ENCODE measurements at places on chromosomes 2 and 18.

DNA sequence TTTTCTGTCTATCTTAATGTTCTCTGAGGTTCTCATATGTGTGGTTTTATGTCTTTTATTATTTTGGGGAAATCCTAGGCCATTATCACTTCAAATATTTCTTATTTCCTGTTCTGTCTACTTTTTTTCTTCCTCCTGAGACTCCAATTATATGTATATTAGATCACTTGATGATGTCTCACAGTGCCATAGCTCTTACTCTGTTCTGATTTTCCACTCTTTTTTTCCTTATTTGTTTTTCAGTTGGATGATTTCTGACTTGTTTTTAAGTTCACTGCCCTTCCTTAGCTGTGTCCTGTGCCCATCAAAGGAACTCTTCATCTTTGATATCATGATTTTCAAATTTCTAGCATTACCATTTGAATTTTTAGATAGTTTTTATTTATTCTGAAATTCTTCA, 24.1 kb downstream of the FAM228B start:
- no peak for DNase-seq

- no peak for DNase-seq
Observed at GRCh38 chr18:1976484-1976883, 594.8 kb downstream of the METTL4 start.

DNA sequence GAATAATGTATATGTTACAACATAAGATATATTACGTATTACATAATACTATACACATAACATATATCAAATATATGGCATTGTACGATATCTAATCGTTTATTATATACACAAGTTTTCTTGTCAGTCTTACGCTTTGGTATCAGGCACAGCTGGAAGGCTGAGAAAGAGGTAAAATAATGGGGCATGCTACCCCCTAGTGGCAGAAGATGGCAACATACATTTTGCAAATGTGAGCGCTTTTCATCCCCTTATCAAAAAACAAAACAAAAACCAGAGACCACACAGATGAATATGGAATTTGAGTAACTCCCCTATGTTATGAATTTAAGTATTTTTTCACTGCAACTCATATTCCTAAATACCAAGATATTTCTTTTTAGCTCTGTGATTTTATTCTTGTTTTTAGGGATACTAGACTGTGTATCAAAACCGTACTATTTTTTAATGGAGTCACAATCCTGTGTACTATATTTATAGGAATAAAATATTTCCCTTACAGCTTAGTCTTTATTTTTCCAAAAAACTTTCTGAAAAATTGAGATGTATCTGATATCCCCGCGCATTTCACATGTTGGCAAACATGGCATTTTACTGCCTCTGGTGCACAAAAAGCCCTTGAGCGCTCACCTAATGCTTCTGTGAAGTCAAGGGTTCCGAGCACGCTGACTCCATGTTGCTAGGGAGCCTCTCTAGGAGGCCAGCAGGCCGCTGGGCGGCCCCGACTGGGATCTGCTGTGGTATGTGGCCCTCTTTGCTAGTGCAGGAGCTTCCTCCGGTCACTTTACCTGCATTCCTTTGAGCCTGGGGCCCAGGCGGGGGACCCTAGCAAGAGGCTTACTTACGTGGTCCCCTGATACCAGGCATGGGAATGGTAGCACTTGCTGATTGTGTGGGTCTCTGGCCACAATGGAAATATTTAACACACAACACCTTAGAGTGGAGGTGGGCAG, 62.5 kb downstream of the SLC4A3 start:
- no peak for DNase-seq

GRCh38 chr18:58195278-58195765, 151.3 kb downstream of the NEDD4L start:
- no peak for DNase-seq

DNA sequence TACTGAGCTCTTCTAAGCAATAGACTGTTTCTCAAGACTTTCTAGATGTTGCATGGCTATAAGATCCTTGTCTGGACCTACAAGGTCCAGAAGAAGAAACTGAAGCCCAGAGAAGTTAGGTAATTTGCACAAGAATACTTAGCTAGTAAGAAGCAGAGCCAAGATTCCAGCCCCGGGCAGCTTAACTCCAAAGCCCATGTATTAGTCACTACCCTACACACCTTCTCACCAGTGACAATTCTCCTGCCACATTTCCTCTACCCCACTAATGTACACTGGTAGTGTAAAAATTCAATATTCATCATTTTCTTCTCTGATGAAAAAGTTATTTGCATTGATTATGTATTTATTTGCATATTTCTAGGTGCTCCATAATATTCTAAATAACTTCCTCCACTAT, 95.5 kb upstream of the CREB1 start:
- DNase-seq: no peak

DNA sequence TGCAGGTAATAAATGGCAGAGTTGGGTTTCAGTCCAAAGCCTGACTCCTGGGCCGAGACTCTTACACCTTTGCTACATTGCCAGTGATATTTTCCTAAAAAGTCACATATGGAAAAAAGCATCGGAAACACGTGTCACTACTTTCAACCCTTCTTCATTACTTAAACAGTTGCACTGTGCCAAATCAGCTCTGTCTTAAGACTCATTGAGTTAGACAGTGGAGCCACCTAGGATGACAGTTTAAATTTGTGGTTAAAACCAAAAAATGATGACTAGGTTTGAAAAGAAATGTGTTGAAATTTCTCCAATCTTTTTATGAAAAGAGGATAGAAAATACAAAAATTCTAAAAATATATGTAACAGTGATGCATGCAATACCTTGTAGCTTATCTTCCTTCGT, 97.5 kb downstream of the TMEM247 start:
- DNase-seq: no peak

DNA sequence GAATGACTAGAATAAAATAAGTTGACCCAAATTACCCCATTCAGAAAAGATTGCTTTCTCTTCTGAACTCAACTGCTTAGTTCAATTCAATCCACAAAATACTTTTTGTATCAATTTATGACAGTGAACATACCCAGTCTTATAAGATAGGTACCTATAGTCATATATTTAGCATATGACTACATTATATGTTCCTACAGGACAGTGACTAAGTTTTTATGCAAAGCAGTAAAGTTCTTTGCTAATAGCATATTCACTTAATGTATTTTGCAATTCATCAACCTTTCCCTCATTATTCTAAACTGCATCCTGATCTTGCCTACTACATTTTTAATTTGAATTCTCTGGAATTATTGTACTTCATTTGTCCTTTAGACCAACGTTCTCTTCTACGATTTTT, 30.3 kb upstream of the C2orf15 start:
- no peak for DNase-seq

GRCh38 chr2:24404491-24404921, 44.2 kb upstream of the ITSN2 start:
- no peak for DNase-seq

DNA sequence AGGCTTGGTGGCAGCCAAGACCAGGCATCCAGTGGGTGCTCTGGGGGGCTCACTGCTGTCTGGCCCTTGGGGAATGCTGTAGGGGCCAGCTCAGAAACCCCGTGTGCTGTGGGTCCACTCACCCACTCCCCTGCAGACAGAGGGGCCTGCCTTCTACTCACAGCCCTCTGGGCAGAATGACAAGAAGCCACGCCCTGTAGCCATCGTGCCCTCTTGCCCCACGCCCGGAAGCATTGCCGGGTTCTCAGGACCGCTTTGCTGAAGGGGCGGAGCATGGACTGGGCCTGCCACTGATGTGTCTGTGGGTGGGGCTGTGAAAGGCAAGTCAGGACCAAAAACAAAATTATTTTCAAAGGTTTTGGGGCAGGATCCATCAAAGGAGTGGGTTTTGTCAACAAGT, 27.8 kb downstream of the GLI2 start:
- DNase-seq: no peak

DNA sequence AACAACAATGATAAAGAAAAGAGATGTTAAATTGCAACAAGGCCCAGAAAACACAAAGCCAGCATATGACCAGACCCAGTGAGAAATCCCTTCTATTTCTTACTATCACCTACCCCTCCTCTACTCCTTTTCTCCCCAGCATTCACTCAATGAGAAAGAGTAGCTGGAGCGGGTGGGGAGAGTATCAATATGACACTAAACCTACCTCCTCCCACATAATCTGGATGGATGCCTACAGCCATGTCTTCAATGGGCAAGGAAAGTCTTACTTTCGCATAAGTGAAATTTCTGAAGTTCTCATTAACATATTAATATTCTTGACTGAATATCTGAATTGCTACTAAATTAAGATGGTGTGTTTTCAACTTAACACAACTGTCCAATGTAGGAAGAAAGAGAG, 78.2 kb downstream of the AFF3 start:
- no peak for DNase-seq

GRCh38 chr2:66324909-66325528, 109.9 kb upstream of the MEIS1 start:
- no peak for DNase-seq

DNA sequence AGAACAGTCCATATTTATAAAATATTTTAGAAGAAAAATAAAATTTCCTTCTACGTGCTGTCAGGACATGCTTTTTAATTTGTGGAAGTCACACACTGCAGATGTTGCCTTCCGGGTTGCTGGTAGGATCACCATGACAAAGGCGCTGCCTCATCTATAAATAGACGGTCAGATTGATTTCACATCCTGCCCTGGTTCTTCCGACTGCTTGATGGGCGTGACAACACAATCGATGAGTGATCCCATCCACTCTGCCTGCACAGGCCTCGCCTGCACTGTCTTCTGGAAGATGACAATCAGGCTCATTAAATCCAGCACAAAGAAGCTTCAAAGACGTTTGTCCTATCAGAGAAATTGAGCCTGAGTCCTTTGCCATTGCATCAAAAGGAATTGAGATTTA, 318.9 kb upstream of the TRIB2 start:
- DNase-seq: no peak

DNA sequence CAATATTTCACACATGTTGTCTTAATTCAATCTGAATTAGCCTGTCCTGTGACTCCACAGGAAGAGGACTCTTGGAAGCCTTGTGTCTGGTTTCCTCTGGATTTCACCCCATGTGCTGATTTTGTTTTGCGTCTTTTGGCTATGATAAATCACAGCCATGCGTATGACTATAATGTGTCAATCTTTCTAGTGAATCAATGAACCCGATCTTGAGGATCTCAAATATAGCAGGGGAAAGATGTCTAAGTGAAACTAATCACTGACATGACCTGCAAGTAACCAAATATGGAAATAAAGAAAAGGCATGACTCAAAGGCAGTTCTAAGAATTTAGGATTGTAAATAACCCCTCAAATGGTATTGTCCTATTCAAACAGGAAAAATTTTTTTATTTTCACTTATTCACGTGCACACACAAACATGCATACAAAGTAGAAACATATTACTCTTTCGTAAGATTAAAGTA, 8.2 kb downstream of the WDFY1 start:
- no peak for DNase-seq

DNA sequence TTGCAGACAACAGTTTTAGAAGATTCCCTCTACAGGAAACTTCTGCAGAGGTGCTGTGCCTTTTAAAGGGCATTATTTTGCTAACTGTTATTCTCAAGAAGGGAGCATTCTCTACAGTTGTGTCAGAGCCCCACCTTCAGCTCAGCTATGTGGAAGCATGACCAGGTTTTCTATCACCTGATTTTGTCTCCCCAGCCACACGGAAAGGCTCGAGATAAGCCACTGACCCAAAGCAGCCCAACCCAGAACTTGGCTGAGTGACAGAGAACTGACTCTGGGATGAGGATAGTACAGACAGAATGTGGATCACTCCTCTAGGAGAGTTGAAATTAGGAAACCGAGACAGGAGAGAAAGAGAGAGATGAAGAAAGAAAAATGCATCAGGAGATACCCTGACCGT, 10.7 kb downstream of the COL4A4 start:
- no peak for DNase-seq

GRCh38 chr18:47969816-47970215, 39.4 kb upstream of the SMAD2 start:
- no peak for DNase-seq

- no peak for DNase-seq
Observed at GRCh38 chr18:26460449-26461091, 87.8 kb downstream of the KCTD1 start.

DNA sequence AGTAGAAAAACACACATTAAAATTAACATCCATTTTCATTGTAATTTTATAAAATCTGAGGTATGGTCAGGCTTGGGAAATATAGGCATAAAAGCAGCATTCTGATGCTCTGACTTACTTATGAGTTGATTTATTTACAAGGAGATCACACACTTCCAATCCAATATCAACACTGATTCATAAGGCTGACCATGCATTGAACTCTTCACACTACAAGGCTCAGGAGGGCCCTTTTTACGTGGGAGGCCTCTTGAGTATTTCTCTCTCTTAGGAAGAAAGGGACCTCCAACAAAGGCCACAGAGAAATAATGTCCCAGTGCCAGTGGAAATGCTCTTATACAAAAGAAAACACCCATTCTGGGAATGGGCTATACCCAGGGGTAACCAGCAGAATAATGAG, 222.8 kb downstream of the NAPG start:
- DNase-seq: no peak

GRCh38 chr18:77133835-77134496, 1.4 kb upstream of the MBP start:
- DNase-seq: peak; percentile 11

DNA sequence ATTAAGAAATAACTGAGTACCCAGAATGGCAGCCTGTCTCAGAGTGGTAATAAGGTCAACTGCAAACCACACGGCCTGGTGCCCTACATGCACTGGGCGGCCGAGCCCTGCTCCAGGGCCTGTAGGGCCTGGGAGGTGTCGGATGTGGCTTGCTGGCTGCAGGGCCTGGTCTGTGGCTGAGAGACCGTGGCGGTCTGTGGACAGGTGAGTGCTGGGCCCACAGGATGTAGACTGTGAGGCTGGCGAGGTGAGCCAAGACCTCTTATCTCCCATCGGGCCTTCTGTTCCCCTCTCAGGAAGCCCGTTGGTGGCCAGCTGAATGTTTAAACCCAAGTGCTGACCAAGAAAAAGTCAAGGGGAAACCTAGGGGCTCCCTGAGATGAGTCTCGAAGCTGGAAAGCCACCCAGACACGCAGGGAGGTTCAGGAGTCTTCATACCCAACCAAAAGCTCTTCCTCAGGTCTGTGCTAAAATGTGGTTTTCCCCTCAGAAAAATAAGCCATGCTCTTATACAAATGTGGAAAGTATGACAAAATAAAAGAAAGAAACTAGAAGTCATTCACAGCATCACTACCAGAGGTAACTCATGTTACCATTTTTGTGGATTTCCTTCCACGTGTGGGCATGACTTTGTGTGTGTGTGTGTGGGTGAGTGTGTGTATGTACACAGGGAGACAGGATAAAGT, 47.7 kb upstream of the CTDP1 start:
- no peak for DNase-seq

GRCh38 chr2:19214682-19215391, 143.6 kb downstream of the OSR1 start:
- no peak for DNase-seq
